Epithelial cell of prostate (primary cell): ENCODE measurements at places on chromosomes 5 and 9.
A peak's percentile ranks its signal among the peaks of the same experiment; 100 is the strongest.

GRCh38 chr5:151676314-151676712 lies 10.4 kb downstream of the SPARC start:
- DNase-seq: no peak

DNA sequence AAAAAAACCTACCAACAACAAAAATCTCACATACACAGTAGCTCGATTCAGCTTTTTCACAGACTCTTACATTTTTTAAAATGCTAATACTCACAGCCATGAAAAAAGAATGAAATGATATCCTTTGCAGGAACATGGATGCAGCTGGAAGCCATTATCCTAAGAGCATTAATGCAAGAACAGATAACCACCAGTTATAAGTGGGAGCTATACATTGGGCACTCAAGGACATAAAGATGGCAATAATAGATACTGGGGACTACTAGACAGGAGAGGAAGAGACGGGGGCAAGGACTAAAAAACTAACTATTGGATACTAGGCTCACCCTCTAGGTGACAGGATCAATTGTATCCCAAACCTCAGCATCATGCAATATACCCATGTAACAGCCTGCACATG lies 90.3 kb upstream of the CCNH start:
- no peak for DNase-seq

DNA sequence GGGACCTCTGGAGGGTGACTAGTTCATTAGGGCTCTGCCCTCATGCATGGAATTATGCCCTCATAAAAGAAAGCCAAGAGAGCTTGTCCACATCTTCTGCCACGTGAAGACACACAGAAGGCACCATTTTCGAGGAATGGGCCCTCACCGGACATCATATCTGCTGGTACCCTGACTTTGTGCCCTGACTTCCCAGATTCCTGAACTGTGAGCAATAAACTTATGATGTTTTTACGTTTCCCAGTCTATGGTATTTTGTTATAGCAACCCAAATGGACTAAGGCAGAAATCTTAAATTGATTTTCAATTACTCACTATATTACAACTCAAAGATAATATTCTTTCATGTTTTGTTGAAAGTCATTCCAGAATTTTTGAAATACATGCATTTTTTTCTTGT lies 163.8 kb upstream of the PAPPA start:
- no peak for DNase-seq

DNA sequence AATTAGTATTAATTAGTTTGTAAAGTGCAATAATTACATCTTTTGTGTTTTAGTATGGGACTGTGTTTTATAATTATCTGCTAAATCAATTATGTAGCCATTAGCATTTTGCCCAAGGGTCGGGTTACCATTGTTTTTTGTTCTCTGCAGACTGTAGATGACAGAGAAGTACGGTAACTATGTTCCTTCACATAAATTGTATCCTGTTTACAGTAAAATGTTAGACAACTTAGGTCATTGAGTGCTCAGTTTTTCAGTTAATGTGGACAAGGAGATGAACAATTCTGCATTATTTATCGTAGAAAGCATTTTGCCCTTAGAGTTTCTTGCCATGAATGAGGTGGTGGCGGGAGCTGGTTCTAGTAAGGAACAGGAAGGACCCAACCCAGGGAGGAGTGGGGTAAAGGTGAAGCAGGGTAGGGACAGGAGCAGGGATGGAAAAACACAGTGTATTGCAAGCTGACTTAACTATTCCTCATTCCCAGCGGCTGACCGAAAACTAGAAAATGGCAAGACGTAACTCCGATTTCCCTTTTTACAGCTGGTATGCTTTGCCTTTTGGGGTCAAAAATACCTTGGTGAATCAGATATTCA lies 243.7 kb upstream of the SLC24A2 start:
- DNase-seq: no peak

- DNase-seq: no peak
Observed at GRCh38 chr5:140418862-140419520, 17.4 kb downstream of the ANKHD1 start.

DNA sequence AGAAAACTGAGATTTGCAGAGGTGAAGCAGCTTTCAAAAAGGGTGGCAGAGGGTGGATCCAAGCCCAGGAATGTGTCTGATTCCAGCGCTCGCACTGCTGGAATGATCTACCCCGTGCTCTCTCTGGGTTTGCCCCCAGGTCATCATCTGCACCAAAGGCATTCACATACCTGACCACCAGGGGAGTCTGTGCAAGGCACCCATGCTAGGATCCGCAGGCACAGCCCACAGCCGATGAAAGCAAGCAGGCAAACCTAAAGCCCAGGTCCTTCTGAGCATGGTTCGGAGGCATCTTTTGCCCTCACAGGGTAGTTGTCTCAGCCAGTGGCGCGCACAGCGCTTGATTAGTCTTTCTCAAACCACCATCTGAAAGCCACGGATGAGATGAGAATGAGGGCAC lies 56.6 kb downstream of the TEK start:
- no peak for DNase-seq

GRCh38 chr9:109730228-109730627 lies 49.8 kb upstream of the PALM2AKAP2 start:
- DNase-seq: peak; percentile 63

DNA sequence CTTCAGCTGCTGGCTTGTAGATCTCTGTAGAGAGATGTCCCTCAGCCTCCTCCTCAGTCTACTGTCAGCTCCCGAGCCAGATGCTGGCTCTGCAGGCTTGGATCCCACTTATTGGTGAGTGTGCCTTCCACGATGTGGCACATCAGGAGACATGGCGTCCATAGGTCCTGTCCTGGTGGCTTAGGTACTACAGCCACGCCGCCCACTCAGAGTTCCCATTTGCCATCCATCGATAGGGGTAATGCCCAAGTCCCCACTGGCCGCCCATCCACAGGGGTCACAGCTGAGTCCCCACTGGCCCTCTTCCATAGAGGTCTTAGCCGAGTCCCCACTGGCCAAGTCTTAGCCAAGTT lies 17.3 kb downstream of the EXOC3 start:
- DNase-seq: no peak

DNA sequence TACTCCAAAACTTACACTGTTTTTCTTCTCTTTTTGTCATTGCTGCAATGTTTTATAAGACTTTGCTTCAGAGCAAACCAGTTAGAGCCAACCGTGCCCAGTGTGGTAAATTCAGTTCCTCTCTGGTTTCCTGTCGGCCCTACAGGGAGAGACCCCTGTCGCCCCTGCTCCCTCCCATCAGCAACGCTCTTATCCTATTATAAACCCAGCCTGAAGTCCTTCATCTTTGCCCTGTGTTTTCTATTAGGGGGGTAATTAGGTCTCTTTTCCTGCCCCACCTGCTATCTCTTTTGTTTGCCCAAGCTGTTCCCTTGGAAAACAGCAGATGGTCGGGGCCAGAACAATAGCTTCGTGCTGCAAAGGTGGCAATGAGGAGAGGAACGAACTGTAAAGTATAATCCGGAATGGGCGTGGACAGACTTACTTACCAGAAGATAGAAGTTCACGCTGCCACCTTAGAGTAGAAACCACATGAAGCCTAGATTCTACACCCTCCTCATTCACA lies 21.4 kb upstream of the OTULINL start:
- no peak for DNase-seq

GRCh38 chr9:35917261-35917660 lies 8.0 kb downstream of the SPAAR start:
- no peak for DNase-seq

- DNase-seq: no peak
Observed at GRCh38 chr5:143449772-143450171, 46.3 kb upstream of the NR3C1 start.

GRCh38 chr5:99449786-99450185 lies 521.0 kb upstream of the CHD1 start:
- DNase-seq: no peak

DNA sequence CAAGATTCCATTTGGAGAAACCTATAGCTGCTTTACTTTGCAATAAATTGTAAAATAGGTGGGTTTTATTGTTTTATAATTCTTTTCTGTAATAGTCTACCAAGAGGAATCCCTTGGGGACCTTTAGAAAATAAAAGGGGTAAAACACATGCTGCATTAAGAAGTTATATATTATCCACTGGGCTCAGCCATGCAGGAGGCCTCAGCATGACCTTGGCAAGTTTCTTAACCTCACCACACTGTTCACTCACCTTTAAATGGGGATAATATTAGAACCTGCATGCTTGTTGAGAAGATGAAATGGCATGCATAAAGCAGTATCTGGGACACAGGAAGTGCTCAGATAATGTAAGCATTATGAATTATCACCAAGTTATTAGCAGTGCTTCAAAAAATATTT lies 120.2 kb downstream of the SEMA5A start:
- no peak for DNase-seq

DNA sequence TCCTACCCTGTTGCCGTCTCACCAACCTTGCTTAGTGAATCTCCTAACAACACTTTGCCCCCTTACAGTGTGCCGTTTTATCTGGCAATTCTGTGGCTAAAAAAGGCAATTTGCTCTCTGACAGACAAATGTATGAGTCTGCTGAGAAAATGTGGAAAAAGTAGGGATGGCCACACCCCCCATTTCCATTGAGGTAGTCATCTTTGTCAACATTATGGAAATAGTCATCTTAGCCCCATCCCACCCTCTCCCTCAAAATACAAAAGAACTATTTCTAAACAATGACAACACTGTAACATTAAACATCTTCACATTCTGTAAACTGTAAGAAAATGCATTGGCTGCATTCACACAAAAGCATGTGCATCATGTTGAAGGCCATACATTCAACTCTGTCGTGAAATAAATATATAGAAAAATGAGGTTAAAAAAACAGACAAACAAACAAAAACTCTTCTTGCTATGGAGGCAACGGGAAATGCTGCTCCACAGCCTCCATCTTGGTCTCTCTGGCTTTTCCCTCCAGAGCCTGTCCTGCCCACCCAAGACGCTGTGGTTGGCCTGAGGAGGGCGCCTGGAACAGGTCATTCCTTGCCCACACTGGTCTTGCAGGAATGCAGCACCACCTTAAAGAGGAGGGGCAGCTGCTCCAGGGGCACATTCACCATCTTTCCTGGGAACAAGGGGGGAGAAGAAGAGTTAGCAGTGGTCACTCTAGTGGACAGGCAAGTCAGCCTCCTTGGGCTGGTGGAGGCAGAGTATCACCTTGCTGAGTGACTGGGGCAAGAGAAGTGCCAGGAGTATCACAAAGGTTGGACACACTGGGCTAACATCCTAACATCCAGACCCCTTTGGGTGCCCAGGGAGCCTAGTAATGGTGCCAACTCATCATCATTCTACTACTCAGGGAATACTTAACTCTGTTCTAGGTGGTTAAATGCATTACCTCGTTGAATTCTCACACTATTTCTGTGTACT lies 15.2 kb upstream of the NR5A1 start:
- DNase-seq: no peak

- no peak for DNase-seq
Observed at GRCh38 chr9:127835991-127836516, 18.4 kb downstream of the ENG start.
